ENCODE measurements at places on chromosomes 5 and 9.

- DNase-seq, result no peak
These were observed 203.7 kb upstream of the NREP start for GRCh38 chr5:111960476-111961215.

DNA sequence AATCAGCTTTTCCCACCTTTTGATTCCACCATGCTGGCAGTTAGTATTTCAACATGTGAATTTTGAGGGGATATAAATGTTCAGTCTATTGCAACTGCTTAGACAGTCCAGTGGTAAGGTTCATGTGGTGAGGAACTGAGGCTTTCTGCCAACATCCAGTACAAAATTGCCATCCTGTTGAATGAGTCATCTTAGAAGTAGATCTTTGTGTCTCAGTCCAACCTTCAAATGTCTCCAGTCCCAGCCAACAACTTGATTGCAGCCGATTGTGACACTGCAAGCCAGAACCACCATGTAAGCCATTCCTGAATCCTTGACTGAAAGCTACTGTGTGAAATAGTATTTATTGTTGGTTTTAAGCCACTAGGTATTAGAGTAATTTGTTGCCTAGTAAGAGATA, 331.5 kb upstream of the GRIN3A start:
- no peak for DNase-seq

- peak; percentile 60 for DNase-seq
These were observed 24.0 kb upstream of the ADAM19 start for GRCh38 chr5:157599565-157599964.

DNA sequence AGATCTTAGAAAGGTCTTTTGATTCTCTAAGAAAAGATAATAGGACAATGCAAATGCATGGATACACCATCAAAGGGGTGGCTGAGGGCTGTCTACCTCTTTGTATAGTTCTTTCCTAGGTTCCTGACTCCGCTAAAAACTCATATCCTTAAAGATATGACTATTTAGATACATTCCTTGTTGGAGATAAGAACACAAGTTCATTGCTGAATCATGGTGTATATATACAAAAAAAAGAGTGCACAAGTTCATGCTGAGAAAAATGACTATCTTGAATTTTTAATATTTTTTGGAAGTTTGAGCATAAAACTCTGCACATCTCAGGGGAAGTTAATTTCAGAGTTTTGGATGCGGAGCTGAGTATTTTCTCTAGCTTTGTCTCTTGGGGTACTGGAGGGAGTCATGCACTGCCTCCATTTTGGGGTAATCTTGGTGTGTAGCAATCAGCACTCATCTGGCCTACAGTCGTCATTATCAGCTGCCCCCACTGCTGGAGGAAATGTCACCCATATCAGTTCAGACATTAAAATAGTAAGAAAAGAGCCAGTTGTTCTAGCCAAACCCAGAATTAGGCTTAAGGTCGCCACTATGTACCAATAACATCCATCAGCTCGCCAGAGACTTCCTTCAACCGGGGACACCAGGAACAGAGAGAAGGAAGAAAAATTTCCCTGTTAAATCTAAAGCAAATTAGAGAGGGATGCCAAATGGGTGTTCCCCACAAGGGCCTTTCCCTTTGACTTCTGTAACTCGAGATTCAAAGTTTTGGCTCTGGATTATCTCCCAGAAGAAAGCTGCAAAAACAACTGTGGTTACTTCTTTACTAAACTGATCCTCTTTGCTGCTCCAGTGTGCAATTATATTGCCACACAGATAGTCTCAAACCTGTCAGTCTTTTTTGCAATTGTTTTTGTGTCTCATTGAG, 49.0 kb downstream of the PTTG1 start:
- no peak for DNase-seq

GRCh38 chr5:285991-286557, 14.6 kb downstream of the PDCD6 start:
- no peak for DNase-seq

DNA sequence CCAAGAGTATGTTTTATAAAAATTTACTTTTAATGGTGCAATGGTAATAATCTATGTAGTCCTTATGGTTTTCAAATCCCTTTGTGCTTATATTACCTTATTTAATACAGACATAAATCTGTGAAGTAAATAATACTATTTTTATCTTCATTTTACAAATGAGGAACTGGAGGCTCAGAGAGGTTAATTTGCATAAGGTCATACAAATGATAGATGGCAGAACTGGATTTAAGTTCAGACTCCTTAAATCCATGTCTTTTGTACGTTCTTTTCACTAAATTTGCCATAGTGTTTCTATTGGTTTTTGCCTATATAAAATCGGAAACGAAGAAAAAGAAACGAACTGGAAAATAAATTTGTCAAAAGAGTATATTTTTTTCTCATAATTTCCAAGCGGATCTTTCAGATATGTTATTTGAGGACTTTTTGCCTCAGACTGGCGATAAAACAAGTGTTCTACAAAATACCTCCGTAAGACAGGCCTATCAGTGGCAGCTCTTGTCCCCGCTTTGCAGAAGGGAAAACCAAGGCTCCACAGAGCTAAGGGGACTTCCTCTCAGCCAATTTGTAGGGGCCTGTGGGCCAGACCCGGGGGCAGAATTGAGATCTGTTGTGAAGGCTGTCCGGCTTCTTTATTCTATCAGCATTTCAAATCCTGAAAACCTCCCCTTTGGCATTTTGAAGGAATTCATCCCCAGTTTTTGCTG, 1.1 kb upstream of the TNFAIP8 start:
- DNase-seq, result no peak

DNA sequence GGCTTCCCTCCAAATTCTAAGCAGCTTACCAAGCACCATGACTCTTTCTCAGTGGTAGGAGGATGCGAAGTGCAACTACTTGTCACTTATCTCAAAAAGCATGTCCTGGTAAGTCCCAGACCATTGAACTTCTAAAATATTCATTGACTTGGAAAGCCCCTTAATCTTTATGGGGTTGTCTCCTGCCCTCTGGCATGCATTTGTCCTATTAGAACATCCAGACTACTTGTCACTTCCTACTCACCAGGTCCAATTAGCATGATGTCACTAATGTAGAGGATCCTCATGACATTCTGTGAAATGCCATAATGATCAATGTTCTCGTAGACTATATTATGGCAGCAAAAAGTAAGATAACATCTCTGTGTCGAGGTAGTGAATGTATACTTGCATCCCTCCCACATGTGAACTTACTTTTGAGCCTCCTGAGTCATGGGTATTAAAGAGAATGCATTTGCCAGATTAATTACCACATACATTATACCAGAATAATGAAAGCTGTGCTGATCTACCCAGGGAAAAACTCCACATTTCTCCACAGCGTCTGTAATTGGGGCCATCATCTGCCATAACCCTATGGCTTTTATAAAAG, 63.5 kb upstream of the RAD23B start:
- DNase-seq, result no peak

GRCh38 chr9:136861874-136862457, 4.1 kb downstream of the EDF1 start:
- no peak for DNase-seq

Data from activated CD4-positive, alpha-beta T cell treated with anti-CD3 and anti-CD28 coated beads, Interleukin-2, Interleukin-4, amounts not matched to agents 100 ng/mL and 50 ng/mL, durations not matched to agents 16 hours and 8 hours (primary cell).